Keratinocyte (primary cell): ENCODE measurements at places on chromosomes 7 and 10. TPM values are rescaled to one million over a fixed set of nuclear protein-coding genes. Genes with fewer than 3 reads are reported as not detected.

DNA sequence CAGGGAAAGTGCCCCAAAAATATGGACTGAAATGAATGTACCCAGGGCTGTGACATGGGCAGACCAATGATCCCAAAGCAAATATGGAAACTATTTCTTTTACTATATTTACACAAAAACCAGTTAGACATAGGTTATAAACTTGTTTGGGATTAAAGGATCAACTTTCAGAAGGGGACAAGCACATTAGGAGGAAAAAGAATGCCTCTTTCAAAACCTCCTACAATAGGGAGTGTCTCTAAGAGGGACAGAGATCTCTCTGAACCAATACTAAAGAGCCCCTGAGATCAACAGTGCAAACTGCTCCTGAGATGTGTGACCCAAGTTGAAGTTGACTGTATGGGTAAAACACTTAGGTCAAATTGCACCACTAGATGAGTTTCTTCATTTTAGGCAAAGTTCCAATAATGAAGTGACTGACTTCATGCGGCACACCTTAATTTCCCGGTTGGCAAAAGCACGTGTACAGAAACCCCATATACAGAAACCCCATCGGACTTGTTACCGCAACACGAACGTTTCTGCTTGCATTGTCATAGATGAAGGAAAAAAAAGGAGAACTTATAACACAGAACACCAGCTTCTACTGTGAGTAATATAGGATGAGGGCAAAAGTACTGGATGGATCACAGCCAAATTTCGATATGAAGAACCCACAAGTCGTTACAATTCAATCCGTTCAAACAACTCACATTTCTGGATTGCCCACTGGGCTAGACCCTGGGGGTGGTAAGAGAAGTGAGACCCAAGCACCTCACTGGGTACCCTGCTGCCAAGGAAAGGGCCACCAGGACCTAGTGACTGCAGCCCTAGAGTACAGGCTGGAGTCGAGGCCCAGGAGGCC lies 4.3 kb downstream of the SVIL start:
- peak; percentile 80 for DNase-seq
- H3K27ac ChIP-seq = peak overlapping the region; percentile 95
- peaks cover 57% of the 10 kb centered on the region for H3K4me1 ChIP-seq
- no peaks in the 10 kb centered on the region for H3K27me3 ChIP-seq
- peak overlapping the region; percentile 7 for H3K4me3 ChIP-seq

DNA sequence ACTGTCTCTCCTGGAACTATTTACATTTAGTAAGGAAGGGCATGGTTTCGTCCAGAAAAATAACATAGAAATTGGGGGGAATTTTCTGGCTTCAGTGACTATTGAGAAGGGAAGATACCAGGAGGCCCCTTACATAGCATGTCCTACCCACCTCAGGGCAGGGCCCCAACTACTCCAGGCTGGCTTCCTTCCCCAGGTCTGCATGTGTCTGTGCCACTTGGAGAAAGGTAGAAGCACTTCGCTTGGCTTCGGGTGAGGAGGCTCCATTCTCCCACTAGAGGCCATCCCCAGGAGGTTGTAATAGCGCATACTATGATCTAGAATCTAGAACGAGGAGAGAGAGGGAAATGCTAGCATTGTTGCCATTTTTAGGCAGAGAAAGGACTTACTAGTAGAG lies 14.7 kb downstream of the LRGUK start:
- DNase-seq = no peak
- no peaks in the 10 kb centered on the region for H3K36me3 ChIP-seq
- no peaks in the 10 kb centered on the region for H3K4me1 ChIP-seq
- H3K27ac ChIP-seq = no peak overlapping the region
- no peak overlapping the region for H3K4me3 ChIP-seq
- H3K27me3 ChIP-seq = no peaks in the 10 kb centered on the region

GRCh38 chr7:151411551-151411950 lies 1.7 kb upstream of the WDR86 start:
- no peak overlapping the region for H3K4me3 ChIP-seq
- DNase-seq = no peak
- H3K36me3 ChIP-seq = no peaks in the 10 kb centered on the region
- H3K27ac ChIP-seq = no peak overlapping the region
- no peaks in the 10 kb centered on the region for H3K4me1 ChIP-seq
- H3K27me3 ChIP-seq = peaks cover 63% of the 10 kb centered on the region

DNA sequence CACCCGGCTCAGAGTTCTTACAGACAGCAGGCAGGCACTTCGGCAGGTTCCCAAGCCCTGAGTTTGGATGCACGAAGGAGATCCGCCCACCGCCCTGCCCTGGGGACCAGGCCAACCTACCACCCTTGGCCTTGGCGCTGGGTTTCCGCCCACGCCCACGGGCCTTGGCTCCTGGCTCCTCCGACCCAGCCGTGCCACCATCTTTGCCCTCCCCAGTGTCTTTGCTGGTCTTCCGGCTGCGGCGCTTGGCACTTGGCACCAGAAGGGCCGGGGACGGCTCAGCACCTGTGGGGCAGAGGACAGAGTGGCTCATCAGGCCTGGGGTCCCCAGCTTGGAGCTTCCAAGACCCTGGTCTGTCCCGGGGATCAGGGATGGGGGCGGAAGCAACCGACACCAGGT lies 32.1 kb downstream of the SLC29A4 start:
- no peak for DNase-seq
- no peaks in the 10 kb centered on the region for H3K27me3 ChIP-seq
- no peaks in the 10 kb centered on the region for H3K4me1 ChIP-seq
- H3K36me3 ChIP-seq = peaks cover 21% of the 10 kb centered on the region
- H3K4me3 ChIP-seq = no peak overlapping the region

DNA sequence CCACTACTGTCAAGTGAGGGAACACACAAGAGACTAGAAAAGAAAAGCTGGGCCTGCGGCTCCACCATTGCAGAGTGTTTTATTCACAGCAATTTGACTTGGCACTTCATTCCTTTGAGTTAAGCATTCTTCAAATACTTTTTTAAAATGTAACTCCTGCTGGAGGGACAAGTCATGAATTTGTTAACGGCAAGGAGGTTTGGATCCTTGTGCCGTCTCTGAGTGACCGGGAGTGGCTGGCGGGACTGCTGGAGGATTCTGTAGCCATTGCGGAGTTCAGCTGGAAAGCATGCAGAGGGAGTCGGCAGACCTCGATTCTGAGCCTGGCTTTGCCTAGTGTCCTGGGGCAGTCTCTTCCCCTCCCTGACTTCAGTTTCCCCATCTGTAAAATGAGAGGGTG lies 9.8 kb downstream of the HSPA12A start:
- no peaks in the 10 kb centered on the region for H3K4me1 ChIP-seq
- no peaks in the 10 kb centered on the region for H3K27me3 ChIP-seq
- H3K27ac ChIP-seq = no peak overlapping the region
- DNase-seq = no peak
- H3K36me3 ChIP-seq = no peaks in the 10 kb centered on the region

GRCh38 chr7:37728747-37729146 lies 45.2 kb downstream of the GPR141 start:
- H3K27me3 ChIP-seq = no peaks in the 10 kb centered on the region
- no peak overlapping the region for H3K4me3 ChIP-seq
- no peaks in the 10 kb centered on the region for H3K4me1 ChIP-seq
- no peak for DNase-seq
- H3K27ac ChIP-seq = no peak overlapping the region

GRCh38 chr7:153070141-153070540 lies 310.6 kb downstream of the ACTR3B start:
- H3K27me3 ChIP-seq = no peaks in the 10 kb centered on the region
- no peak for DNase-seq
- H3K4me3 ChIP-seq = no peak overlapping the region
- H3K27ac ChIP-seq = no peak overlapping the region
- H3K36me3 ChIP-seq = no peaks in the 10 kb centered on the region

DNA sequence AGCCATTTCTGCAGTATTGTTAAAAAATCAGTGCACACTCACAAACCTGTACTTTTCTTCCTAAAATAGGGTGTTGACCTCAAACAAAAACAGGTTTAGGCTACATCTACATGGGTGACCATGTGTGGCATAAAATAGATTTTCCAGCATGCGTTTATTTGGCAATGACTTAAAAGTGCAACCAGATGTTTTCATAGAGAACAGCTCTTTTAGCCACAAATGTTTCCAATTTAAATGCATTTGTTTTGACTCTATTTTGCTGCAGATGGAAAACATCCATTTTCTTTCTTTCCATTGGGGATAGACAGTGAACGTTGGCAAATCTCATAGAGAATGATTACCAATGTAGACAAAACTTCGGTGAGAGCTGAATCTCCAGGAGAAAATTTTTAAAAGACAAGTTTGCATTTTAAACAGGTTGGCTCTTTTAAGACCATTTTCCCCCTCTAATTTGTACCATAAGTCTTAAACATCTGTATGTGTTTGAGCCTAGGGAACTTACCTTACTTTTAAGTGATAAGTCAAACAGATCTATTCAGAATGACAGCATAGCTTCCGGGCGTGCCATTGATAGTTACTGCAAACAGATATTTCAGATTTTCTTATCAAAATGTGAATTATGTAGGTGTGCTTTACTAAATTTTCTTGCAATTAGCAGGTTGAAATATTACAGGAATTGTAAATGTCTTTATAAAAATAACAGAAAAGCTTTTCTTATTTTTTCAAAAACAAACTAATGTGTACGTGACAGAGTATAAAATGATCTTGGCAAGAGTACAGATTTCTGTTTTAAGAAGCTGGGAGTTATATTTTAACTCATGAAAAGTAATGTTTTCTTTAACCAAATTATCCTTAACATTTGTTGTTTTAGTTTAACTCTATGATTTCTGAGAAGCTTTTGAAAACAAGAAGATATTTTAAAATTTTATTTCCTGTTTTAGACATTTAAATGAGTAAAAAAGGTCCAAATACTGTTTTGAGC lies 144.9 kb downstream of the HGF start:
- H3K36me3 ChIP-seq = no peaks in the 10 kb centered on the region
- no peak overlapping the region for H3K4me3 ChIP-seq
- no peaks in the 10 kb centered on the region for H3K27me3 ChIP-seq
- no peak for DNase-seq

GRCh38 chr10:70592186-70592735 lies 10.3 kb downstream of the PRF1 start:
- peaks cover 4% of the 10 kb centered on the region for H3K4me1 ChIP-seq
- H3K27me3 ChIP-seq = peaks cover 38% of the 10 kb centered on the region
- H3K36me3 ChIP-seq = no peaks in the 10 kb centered on the region
- DNase-seq = no peak
- no peak overlapping the region for H3K4me3 ChIP-seq

DNA sequence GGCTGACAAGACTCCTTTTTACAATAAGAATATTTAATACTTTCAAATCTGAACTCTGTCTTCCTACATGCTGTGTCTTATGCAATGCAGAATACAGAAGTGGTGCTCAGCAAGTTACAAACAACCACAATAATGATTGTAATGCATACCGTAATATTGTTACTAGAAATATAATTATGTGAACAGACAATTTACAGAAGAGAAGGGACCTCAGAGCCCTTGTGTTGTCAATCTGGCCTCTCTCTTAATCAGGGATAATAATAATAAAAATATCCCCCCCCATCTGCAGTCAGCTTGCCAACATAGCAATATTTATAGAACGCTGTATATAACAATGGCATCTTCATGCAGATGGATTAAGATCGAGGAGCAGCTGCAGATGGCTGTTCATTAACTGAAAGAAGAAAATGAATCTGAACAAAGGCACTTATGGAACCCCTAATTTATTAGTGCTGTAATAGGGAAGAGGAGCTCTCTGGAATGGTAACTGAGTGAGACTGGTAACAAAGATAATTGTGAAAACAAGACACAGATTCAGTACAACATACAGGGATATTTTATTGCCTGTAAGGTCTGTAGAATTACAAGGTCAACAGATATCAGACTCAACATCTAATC lies 106.3 kb downstream of the TMEM26 start:
- no peak overlapping the region for H3K27ac ChIP-seq
- H3K4me1 ChIP-seq = no peaks in the 10 kb centered on the region
- DNase-seq = no peak
- H3K4me3 ChIP-seq = no peak overlapping the region

DNA sequence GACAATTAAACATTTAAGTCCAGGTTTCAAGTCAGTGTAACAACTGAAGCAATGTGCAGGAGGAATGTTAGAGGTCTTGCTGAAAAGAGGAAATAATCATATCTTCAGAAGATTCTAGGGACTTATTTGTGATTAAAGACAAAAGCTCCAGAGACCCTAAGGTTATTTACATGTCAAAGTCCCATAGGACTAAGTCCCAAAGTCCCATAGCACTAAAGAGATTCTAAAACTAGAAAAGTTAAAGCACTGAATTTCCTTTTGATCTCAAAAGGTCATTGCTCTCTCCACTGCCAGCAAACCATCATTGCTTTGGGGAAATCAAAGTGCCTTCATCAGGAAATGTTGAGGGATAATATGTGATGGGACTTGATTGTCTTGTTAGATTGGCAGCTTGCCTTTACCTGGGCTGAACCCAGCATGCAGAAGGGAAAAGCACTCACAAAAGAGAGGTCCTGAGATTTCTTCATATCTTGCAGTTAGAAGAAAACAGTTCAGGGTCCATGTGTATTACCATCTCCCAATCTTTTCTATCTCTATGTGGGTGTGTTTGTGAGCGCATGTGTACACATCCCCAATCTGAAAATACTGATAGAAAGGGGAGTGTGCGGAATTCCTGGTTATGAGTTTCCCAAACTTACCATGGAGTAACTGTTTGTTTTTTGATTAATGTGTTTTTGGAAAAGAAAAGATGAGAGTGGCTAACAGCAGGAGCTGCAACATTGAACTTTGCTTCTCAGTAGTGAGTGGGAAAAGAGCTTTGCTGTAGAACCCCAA lies 21.8 kb downstream of the NUDT13 start:
- no peak overlapping the region for H3K4me3 ChIP-seq
- no peak for DNase-seq
- no peaks in the 10 kb centered on the region for H3K27me3 ChIP-seq
- peaks cover 12% of the 10 kb centered on the region for H3K4me1 ChIP-seq

- peaks cover 4% of the 10 kb centered on the region for H3K4me1 ChIP-seq
- no peaks in the 10 kb centered on the region for H3K36me3 ChIP-seq
- no peaks in the 10 kb centered on the region for H3K27me3 ChIP-seq
Measured at GRCh38 chr10:77381750-77382149, 255.9 kb downstream of the KCNMA1 start.

DNA sequence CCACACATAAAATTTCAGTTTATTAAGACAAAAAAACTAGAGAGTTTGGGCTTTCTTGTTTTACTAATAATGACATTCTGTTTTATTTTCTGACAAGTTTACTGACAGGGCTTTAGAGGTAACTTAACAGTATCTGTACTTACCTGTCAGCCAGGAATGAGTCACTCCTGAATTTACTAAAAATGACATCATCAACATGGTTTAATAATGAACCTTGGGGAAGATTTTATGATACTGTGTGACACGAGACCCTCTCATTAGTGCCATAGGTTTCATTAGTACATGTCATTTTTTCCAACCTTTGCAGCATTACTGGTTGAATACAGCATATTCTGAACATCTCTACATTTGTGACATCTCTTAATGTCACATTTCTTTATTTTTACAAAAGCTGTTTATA lies 131.1 kb downstream of the KCND2 start:
- H3K27me3 ChIP-seq = no peaks in the 10 kb centered on the region
- no peak overlapping the region for H3K4me3 ChIP-seq
- H3K27ac ChIP-seq = no peak overlapping the region
- no peaks in the 10 kb centered on the region for H3K36me3 ChIP-seq
- H3K4me1 ChIP-seq = peaks cover 31% of the 10 kb centered on the region

The ZFAND2A gene
- polyA plus RNA-seq = 25.5 to 31.1 TPM (median 27.5 TPM) in 3 replicates

The PHTF2 gene
- polyA plus RNA-seq = 13.6 to 24.1 TPM (median 16.4 TPM) in 3 replicates

The ODAD2 gene
- 0.01 to 0.02 TPM in 2 of 3 replicates, not detected in the other for polyA plus RNA-seq

The PTPRZ1 gene
- 41.6 to 58.3 TPM (median 56.2 TPM) in 3 replicates for polyA plus RNA-seq

The SUN3 gene
- not detected in 3 replicates for polyA plus RNA-seq

The ZNF488 gene
- polyA plus RNA-seq = 1.2 to 1.4 TPM (median 1.4 TPM) in 3 replicates

The TYW1B gene
- polyA plus RNA-seq = 1.4 to 2.5 TPM (median 1.9 TPM) in 3 replicates

The RARRES2 gene
- not detected in 3 replicates for polyA plus RNA-seq

The PAX4 gene
- not detected in 3 replicates for polyA plus RNA-seq
